Nucleus accumbens (tissue), 56 donors: ENCODE measurements at places on chromosomes 4 and X.
A peak's percentile ranks its signal among the peaks of the same experiment; 100 is the strongest.

DNA sequence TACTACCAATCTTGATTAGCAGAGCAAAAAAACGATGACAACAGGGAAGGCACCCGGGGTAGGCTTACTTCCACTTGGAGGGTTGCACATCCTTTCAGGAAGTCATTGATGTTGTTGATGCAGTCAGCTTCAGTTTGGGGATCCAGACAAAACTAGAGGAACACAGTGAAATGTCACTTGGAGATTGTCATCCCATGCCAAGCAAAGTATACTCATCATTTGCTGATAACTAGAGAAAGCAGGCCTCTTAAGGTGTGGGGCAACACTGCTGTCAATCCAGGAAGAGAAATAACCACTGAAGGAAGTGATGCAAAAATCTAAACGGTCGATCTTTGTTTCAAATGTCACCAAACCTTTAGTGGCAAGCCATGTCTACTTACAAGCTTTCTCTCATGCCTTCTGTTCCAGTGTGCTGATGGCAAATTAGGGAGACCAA is 1.4 kb downstream of the ARHGEF6 start:
- no peak for DNase-seq

DNA sequence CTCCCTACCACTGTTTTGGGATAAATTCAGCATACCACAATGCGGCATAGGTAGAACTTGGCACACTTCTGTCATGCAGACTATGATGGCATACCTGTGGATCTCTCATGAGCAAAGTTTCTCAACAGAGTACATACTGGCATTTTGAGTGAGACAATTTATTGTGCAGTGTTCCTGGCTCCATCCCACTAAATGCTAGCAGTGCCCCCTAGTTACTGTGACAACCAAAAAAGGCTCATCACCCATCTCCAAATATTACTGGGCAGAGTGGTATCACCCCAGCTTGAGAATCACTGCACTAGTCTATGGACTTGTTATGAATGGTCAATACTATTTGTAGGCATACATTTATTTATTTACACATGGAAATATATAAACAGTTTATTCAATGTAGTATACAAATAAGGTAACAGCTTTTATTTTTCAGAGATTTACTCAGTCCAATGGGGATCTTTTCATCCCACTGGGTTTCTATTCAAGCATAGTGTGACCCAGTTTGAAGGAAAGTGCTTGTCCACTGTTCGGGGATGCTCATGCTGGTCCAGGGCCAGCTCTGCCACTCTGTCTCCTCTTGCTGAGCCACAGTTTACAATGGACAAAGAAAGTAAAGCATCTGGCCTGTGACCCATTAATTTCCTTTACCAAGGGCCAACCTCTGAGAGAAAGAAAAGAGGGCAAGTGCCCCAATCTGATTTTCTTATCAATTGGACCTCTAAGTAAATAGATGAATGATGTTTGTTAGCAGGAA is 81.0 kb upstream of the IL2 start:
- no peak for DNase-seq

DNA sequence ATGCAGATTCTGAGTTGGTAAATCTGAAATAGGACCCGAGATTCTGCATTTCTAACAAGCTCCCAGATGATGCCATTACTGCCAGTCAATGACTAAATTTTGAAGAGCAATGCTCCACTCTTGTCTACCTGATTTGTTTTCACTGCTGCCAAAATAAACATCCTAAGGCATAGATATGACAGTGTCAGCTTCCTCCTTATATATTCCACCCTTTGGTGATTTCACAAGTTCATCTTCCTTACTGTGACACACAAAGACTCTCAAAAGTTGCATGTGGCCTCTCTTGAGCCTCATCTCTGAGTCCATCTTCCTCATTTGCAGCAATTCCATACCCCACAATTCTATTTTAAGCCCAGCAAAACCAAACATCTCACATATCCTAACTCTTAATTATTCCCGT is 110.9 kb downstream of the FBXW7 start:
- no peak for DNase-seq

GRCh38 chrX:99761731-99762130 is 648.3 kb downstream of the PCDH19 start:
- no peak for DNase-seq

DNA sequence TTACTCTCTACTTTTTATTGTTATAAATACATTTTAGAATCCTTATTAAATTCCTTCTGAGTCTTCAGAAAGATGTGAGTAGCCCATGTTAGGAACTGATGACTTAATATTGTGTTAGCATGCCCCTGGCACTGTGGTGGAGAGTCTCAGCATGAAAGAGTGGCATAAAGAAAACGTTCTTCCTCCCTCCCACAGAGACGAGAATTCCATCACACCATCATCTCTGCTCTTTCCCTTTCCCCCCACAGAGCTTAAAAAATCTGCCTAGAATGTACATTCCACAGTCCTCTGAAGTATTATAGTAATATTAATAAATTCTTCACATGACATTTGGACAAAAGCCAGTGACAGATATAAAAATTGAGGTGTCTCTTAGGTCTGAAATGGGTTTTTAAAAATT is 117.8 kb upstream of the DKK2 start:
- DNase-seq = no peak

- no peak for DNase-seq
Observed at GRCh38 chr4:25654031-25654970, 1.4 kb upstream of the SLC34A2 start.

DNA sequence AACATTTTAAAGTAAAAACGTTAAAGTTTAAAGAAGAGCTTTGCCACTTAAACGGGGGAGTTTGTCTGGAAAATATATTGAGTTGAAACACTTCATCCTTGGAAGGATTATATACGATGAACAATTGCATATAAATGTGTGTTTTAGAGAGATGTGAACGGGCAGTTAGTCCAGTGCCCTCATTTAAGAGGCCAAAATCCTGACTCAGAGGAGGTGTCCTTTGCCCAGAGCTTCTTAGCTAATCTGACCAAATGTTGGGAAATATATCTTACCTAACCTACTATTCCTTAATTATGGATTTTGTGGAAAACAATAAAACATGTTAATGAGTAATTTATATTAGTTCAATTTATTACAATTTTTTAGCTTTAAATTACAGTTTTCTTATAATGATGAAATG is 327.2 kb upstream of the DIPK2B start:
- no peak for DNase-seq

DNA sequence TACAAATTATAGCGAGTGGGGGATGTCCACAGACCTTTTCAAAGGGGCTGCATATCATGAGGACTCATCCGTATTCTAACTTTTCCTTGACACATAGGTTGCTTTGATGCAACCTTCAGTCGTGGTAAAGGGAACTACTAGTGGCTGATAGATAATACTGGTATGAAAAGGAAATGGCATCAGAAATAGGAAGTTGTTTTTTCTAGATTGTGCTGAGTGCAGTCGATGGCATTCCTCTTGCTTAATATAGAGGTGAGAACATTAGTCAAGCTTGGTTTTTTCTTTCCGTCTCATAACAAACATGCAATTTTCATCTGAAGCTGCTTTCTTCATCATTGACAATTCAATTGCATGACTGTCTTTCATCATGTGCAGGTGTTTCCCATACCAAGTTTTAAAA is 16.6 kb downstream of the ENPEP start:
- no peak for DNase-seq

- DNase-seq = peak; percentile 36
Observed at GRCh38 chr4:143558823-143559756, 45.6 kb downstream of the SMARCA5 start.

DNA sequence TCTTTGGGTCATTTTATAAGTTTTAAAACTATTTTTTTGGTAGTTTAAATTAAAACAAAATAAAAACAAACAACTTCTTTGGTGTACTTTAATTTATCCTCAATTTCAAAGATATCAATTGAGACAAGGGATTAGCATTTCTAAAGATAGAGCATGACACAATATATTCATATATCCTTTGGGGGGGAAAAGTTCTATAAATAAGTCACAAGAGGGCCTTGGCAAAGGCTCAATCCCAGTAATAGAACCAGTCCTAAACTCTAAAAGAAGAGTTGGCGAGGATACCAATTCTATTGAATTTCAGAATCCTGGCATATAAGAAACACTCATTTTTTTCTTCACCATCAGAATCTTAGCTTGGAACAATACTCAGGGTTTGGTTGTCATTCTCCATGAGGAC is 89.7 kb downstream of the COL4A6 start:
- no peak for DNase-seq

DNA sequence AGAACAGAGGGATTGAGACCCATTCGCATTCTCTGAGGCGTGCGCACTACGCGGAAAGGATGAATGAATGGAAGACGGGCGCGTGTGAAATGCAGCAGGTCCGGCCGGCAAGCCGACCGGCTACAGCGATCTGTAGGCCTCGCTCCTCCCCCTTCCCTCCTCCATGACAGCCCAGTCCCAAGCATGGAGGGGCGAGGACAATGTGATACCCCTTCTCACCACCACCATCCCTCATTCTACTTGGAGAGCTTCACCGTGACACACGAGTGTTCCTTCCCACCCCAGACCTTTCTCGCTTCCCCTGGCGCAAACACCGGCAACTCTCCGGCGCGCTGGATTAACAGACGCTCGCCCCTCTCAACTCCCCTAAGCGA is 815 bp downstream of the EIF4E start:
- DNase-seq = peak; percentile 66

GRCh38 chr4:138724530-138724929 is 291.1 kb upstream of the NOCT start:
- DNase-seq = no peak

GRCh38 chr4:52545099-52546069 is 113.7 kb downstream of the USP46 start:
- DNase-seq = peak; percentile 43

GRCh38 chr4:79915246-79915645 is 157.8 kb downstream of the ANTXR2 start:
- no peak for DNase-seq

GRCh38 chrX:50996930-50997329 is 86.4 kb downstream of the BMP15 start:
- no peak for DNase-seq

- no peak for DNase-seq
Observed at GRCh38 chrX:39839371-39839770, 258.4 kb downstream of the BCOR start.

DNA sequence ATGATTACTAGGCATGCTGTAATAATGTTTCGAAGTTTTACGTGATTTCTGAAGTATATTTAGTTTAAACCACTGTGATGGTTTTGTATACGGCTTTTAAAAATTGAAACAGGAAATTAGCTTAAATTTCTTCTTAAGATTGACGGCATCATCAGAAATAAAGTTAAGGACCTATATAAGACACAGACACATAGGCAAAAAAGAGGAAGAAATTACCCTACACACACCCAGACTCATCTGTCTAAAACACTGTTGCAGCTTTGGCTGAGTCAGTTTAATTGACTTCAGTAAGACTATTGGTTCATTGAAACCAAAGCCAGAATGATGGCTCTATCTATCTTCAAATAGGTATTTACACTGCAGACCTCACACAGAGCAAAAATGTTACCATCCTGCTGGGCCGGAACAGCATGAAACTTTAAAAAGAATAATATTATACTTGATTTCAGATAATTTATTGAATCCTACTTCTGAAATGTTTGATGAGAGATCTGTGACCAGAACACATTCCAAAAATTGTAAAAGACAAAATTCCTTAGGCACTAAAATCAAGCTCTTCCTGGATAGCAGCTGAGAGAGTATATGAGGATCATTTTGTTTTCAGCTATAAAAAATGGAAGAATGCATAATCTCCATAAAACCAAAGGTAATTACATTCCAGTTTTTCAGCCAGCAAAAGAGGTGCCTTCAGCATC is 4.5 kb downstream of the HHIP start:
- no peak for DNase-seq

GRCh38 chr4:20096911-20097310 is 154.8 kb upstream of the SLIT2 start:
- no peak for DNase-seq

DNA sequence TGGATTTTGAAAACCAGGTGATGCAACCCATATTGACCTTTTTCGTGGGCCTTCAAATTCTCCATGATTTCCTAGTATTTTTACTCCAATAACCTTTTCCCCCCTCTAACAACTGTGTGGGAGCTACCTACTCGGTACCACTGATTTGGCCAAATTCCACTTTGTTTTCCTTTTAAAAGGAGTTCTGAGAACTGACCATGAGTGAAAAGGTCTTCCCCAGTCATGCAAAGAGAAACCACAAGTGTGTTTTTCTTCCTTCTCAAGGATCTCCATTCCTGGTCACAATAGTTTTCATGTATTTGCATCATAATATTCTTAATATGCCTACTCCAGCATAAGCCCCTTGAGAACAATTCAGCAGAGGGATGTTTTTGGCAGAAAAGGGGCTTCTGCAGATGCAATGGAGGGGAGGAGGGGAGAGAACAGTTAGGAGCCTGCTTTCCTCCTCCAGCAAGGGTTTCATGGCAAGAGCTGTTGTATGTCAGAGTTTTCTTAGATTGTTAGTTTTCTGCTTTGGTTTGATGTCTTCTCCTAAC is 195.3 kb upstream of the ANXA3 start:
- no peak for DNase-seq

DNA sequence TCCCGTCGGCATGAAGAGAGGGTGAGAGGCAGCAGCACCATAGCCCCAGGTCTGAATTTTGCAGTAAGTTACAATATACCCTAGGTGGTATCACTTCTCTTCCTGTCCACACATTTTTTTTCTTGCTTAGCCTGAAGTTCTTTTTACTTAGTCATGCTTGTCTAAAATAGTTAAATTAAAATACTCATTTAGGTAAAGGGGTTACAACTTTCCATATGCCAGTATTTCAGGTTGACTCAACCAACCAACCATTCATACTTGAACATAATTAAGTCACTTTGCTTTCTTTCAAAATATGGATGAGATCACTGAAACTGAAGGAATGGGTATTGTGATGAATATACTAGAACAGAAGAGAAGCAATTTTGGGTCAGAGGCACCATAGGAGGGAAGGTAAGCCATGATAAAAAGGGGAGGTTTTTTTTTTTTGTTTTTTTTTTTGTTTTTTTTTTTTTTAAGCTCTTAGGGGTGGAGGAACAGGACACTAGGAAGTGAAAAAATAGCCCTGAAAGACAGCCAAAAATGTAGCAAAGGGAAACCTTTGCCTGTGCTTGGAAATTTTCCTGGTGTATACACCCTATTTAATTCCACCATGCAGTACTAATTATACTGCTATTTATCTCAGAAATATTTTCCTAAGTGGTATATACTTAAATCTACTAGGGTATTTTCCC is 41.8 kb downstream of the RPS6KA3 start:
- no peak for DNase-seq

GRCh38 chr4:77127837-77128621 is 29.0 kb upstream of the CCNG2 start:
- no peak for DNase-seq

DNA sequence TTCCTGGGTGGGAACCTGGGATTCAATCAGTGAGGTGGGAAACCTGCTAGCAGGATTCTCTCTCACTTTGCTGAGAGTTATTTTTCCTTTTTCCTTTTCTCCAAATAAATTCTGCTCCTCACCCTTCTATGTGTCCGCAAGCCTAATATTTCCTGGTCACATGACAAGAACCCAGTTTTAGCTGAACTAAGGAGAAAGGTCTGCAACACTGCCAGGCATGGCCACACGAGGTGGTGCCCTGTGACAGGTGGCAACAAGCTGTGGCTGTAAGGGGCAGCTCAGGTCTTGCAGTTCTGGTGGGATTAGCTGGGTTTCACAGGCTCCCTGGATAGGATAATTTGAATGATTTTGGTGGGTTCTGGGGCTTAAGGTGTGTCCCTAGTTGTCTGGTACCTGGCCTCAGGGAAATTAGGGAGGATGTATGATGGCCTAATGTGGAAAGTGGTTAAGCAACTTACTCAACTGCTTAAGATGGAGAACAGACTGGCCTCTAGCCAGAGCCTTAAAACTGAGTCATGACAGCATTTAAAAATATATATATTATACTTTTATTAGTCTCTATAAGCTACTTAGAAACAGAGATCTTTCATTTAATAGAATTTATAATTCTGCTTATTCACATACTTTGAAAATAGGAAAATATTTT is 215.0 kb downstream of the IL15 start:
- no peak for DNase-seq

- DNase-seq = no peak
Observed at GRCh38 chrX:9609499-9609898, 144.6 kb downstream of the TBL1X start.
